ENCODE measurements at places on chromosomes 6 and 20.

GRCh38 chr6:5149891-5150290 is 64.8 kb downstream of the PPP1R3G start:
- DNase-seq = no peak

DNA sequence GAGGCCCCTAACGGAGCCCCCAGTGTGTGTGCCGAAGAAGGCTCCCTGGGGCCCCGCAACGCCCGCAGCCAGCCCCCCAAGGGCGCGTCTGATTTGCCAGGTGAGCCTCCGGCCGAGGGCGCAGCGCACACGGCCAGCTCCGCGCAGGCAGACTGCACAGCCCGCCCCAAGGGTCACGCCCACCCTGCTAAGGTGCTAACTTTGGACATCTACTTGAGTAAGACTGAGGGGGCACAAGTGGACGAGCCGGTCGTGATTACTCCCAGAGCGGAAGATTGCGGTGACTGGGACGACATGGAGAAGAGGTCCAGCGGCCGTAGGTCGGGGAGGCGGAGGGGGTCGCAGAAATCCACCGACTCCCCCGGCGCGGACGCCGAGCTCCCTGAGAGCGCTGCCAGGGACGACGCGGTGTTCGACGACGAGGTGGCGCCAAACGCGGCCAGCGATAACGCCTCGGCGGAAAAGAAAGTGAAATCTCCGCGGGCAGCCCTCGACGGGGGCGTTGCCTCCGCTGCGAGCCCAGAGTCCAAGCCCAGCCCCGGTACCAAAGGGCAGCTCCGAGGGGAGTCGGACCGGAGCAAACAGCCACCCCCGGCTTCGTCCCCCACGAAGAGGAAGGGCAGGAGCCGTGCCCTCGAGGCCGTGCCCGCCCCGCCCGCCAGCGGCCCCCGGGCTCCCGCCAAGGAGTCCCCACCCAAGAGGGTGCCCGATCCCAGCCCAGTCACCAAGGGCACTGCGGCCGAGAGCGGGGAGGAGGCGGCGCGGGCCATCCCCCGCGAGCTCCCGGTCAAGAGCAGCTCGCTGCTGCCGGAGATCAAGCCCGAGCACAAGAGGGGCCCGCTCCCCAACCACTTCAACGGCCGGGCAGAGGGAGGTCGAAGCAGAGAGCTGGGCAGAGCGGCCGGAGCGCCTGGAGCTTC is 117.0 kb downstream of the RTN4IP1 start:
- DNase-seq = peak; percentile 26

GRCh38 chr20:41355598-41356203 is 10.9 kb downstream of the EMILIN3 start:
- DNase-seq = no peak

GRCh38 chr6:153790876-153791473 is 248.1 kb upstream of the OPRM1 start:
- peak; percentile 18 for DNase-seq

DNA sequence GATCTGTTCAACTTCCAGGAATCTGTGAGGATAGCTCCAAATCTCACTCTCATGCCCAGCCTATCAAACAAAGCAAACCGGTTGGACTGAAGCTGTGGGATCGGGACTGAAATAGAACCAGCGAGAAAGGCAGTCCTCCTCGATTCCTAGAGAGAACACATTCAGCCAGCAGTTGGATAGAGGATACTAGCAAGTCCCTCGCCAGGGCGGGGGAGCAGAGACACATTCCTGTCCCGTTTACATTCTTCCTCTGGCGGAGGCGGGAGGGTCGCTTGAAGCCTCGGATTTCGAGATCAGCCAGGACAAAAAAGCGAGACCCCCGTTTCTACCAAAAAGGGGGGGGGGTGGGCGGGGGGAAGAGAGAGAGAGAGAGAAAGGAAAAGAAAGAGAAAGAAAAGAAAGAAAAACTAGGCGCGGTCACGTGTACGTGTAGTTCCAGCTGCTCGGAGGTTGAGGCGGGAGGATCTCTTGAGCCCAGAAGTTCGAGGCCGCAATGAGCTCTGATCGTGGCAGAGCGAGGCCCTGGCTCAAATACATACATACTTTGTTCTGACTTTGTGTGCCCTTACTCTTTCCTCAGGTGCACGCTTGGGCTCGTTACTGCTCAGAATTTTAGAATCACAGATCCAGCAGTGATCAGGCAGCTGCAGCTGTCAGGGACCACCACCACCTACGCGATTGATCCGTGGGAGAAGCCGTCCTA is 19.5 kb downstream of the ZNF311 start:
- peak; percentile 65 for DNase-seq

GRCh38 chr6:17836293-17836692 is 129.6 kb upstream of the NUP153 start:
- no peak for DNase-seq

GRCh38 chr6:121480099-121480713 is 44.8 kb downstream of the GJA1 start:
- no peak for DNase-seq

- DNase-seq = no peak
These were observed 177.8 kb upstream of the ECI2 start for GRCh38 chr6:4313044-4313686.

- no peak for DNase-seq
These were observed 52.2 kb downstream of the CDC40 start for GRCh38 chr6:110232450-110232849.

DNA sequence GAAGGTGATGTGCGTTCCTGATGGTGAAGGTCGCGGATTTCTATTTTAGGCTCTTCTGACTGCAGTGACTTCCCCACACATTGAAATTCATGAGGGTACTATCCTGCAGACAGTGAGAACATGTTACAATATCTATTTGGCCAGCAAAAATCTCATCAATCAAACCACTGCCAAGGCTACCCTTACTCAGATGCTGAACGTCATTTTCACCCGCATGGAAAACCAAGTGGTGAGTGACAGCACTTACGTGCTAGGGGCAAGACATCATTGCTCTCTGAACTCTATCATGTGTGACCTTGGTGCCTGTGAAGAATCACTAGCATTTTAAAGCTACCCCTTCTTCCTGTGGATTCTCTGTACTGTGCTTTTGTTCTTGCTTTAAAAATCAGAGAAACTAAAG is 31.1 kb downstream of the ARFGEF2 start:
- DNase-seq = no peak

DNA sequence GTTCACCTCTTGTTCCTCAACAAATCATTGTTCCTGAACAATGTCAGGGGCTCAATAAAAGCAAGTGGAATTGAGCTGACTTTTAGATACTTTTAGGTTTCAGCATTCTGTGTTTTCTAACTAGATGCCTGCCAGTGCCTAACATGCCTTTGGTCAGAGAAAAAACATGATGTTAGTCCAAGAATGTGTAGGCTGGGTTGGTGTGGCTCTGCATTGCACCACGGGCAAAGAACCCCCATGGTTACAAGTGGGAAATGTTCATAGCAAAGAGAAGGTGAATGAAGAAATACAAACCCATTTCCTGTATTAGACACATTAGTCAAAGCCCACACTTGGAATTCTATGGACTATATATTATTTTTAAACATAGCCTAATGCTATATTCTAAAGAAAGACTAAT is 193.3 kb downstream of the TMEM200A start:
- no peak for DNase-seq

- peak; percentile 30 for DNase-seq
These were observed 714.5 kb upstream of the EYS start for GRCh38 chr6:66421570-66421969.
